ENCODE measurements at places on chromosomes 4 and X.

GRCh38 chr4:122003335-122003734 is 51.5 kb upstream of the TRPC3 start:
- DNase-seq, result no peak

DNA sequence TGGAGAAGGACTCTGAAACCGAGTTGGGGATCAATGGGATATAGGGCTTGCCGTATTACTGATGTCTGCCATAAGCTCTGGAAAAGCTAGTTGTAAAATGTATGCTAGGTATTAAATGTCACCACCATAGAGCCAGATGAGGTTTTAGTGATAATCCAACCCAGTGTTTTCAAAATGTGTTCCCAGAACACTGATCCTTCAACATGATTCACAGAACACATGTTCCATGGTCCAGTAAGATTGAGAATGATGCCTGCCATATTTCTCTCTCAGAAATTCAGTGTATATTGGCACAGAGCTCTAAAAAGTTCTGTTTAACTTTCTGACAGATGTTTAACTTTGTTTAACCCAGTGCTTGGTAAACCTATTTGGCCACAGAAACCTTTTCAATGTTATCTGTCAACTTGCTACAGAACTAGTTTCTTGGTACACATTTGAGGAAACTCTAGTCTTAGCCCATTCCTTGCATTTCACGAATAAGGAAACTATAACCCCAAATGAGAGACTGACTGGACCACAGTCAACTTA is 160.2 kb downstream of the PALLD start:
- no peak for DNase-seq

DNA sequence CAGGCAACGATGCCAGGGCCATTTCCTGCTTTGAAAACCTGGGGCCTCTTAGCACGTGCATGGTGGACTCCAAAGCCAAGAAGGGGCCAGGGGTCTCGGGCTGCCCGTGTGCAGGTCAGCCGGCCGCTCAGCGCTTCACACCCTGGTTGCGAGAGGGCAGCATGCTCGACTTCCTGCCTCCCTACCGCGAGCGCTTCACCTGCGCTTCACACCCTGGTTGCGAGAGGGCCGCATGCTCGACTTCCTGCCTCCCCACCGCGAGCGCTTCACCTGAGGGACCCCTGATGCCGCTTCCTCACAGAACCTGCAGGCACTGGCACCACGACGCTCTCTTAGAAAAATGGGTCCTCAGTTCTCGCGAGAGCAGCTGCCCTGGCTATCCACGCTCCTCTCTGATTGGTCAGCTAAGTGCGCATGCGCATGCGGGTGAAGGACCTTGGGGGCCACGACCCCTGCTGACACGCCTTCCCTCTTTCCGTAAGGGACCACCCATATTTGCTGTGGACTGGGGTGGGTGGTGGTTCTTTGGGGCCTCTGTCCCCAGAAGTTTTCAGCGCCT is at the start of gene FAM9A:
FAM9A (minus strand) TSS at position 343 of the 559 bp plus-strand sequence. CDS start 1,212 bp downstream, outside the sequence.
- no peak for DNase-seq

DNA sequence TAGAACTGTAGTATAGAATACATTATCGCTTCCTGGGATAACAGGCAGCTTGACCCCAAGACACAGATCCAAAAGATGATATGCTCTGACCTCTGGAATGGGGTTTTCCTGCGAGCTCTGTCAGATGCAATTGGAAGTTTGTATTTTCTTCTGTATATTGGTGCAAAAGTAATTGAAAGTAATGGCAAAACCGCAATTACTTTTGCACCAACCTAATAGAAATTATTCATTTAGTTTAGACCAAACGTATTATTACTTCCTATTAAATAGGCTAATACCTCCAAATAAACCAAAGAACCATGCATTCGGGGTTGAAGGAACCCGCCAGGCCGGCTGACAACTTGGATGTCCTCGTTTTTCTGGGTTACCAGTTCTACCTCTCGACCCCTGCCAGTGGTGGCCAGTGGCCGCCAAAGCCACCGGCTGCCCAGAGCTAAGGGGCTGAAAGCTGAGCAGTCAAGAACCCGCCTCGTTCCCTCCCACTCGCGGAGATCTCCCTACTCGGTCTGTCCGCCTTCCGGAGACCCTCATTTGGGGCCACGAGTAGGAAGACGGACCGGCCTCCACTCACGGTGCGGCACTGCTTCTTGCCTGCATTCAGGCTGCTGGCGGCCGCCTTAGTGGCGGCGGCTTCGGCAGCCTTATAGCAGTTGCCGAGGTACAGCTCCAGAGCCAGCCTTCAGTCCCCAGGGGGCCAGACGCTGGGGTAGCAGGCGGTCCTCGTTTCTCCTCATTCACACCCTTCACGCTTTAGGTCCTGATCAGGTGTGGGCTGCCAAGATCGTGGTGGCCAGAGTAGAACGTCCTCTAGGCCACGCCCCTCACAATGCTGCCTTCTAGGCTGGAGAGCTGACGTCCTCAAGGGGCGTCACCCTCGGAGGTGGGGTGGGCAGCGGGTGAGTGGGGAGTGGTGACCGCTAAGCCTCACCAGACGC is 121.9 kb downstream of the RBMX2 start:
- no peak for DNase-seq

DNA sequence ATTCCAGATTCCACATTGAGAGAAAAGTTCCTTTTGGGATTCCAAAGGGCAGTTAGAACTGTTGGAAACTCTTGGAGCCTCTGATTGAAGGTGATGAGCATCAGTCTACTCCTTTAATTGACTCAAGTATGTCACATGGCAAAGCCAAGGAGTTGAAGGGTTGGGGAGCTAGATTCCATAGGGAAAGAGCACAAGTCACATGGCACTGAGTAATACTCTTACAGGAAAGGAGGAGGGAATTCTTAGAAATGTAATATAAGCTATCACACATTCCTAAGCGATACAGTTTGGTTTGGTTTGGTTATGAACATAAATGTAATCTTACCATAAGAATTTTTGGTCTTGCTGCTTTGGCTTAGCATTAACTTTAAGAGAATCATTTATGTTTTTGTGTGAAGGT is 15.7 kb downstream of the SPCS3 start:
- no peak for DNase-seq

DNA sequence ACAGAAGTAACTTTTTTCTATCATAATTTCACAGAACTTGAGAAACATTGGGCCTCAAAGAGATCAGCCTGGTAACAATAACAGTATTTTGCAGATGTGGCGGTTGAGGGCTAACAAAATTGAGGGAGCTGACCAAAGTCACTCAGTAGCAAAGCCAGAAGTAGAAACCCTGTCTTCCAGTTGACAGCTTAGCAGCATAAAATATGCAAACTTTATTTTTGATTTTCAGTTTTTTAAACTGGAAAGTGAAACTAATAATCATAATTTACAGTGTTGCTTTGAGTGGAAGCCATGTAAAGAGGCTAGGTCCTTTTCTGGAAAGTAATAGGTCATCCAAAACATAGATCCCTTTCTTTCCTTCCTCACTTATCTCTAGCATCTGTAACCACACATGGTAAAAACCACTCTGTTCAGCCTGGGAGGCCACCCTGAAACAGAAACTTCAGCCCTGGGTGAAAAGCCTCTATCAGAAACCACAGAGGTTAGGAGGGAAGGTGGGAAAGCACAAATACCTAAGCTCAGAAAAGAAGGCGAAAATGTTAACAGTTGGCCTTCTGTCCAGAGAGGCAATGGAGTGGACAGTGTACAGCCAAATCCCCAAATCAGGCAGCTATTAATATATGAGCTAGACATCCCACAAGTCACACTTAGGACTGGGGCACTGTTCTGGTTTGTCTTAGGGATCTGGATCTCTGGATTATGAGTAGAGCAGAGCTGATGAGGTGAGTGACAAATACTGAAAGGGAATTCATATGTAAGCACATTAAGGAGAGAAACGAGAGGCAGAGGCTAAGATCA is 61.1 kb upstream of the ARSJ start:
- DNase-seq, result no peak

GRCh38 chr4:184433258-184433892 is 41.0 kb downstream of the IRF2 start:
- no peak for DNase-seq

DNA sequence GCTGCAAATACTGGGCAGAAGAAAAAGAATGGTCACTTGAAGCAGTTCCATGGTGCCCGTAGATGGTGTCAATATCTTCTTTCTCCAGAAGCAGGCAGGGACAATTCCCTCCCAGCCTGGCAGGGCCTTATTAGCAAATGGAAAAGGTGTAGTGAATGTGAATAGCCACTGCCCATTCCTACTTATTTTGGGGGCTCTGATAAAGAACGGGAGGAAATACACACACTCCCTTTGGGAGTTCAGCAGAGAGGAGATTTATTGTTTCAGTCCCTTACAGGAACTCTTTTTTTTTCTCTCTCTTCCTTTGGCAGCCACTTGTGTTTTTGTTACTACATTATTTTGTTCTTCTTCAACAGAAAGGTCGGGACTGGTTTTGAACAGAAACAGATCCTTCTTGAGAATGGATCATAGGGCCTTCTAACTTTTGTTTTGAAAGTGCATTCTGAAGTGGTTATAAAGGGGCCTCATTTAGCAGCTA is at the start of gene EMCN:
EMCN (minus strand) TSS at position 159 of the 478 bp plus-strand sequence; CDS start at position 51, 108 bp downstream.
- DNase-seq, result no peak

DNA sequence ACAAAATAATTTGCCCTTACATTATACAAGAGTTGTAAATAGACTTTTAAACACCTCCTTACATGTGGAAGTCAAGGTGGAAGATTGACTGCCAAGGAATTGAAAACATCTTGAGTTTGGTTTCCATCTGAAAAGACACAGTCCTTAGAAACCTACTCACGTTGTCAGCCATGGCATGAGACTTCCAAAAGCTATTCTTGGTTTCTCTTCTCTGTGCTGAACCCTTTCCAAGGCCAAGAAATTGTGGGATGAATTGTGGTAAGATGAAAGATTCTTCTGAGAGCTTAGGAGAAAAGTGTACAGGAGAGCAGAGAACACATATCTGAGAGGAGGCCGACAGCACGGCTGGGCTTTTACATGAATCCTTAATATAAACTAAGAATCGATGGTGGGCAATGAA is 370.0 kb downstream of the FBXW7 start:
- no peak for DNase-seq

DNA sequence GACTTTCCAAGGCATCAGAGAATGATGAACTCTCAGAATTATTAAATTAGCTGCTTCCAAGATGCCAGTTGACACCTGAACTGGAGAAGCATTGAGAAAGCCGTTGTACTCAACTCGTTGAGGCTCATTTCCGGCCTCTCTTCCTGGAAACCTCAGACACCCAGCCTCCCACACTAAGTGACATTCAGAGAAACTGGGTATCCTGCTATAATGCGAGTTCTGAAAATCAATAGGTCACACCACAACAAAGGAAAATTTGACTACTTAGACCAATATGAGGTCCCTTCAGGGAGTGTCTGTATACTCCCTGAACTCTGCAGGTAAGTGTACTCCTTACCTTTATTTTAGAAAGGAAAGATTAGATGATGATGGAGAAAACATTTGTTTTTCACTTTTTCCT is 51.2 kb downstream of the ENPEP start:
- DNase-seq, result no peak

- no peak for DNase-seq
Measured at GRCh38 chr4:99082192-99082591, 6.4 kb downstream of the ADH5 start.

DNA sequence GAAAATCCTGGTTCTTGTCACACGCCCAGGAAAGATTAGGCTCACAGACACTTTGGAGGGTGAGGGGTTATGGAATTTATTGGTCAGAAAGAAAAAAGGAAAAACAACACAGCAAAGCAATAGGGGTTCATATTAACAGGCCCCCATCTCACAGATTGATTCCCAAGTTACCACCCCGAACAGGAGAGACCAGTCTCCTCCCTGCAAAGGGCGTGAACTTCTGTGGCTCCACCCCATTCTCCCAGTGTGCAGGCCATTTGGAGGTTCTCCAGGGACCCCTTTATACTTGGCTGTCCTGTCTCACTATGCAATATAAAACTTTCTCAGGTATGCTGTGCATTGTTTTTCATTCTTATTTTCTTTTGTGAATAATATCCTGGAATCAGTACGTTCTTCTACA is 7.4 kb downstream of the FGF2 start:
- DNase-seq, result no peak

GRCh38 chr4:14835288-14835687 is 167.0 kb upstream of the CPEB2 start:
- DNase-seq, result no peak

- DNase-seq, result no peak
Measured at GRCh38 chr4:107718351-107718965, 1.6 kb downstream of the PAPSS1 start.

DNA sequence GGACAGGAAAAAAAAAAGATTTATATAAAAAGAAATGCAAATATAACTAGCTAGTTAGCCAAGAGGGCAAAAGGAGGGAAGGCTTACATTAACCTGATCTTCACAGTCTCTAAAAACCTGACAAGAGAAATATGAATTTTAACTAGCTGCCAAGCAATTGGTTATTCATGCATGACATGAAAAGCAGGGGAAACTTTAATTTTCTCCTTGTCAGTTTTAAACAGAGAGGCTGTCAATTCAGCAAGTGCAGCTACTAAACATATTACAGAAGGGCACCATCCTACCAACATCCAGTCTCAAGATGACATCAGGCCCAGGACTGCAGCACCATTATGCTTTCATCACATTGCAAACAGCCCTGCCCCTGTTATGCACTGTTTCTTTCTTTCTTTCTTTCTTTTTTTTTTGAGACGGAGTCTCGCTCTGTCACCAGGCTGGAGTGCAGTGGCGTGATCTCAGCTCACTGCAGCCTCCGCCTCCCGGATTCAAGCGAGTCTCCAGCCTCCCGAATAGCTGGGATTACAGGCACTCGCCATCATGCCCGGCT is 38.9 kb upstream of the CBR4 start:
- DNase-seq, result no peak

- no peak for DNase-seq
Measured at GRCh38 chr4:26619784-26620183, 35.9 kb downstream of the TBC1D19 start.

DNA sequence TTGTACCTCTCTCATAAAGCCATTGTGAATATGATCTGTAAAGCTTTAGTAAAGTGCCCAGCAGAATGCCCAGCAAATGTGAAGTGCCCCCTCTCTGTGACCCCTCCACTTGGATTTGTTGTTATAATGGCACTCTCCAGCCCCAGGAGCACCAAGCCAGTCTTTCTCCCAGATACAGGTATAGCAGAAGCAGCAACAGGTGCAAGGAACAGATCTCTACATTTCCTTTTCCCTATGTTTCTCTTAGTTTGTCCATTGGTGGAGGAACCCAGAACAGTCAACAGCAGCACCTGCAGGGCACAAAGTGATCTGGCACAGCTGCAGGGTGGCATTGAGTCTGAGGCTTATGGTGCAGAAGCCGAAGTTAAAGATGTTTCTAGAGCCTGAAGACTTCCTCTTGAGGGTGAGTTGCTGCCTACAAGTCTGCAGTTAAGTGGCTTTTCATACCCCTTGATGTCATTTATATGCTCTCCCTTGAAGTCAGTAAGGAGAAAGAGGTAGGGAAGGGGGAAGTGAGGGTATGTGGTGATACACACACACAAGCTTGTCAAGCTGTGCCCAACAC is 16.1 kb upstream of the CXCL3 start:
- DNase-seq, result no peak

DNA sequence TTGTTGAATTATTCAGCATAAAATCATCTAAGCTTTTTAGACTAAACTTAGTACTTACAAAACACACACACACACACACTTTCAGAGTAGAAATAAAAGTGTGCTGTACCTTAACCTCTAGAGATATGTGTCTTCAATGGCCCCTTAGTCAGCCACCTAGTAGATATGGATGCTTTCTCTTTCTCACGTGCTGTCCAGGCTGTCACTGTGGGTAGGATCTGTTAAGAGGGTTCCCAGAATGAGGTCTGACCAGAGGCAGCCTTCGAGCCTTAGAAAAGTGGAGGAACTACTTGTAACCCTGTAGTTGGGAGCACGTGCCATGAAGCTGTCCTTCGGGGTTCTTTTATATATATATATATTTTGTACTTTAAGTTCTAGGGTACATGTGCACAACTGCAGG is 117.9 kb downstream of the COL4A5 start:
- no peak for DNase-seq

- no peak for DNase-seq
Measured at GRCh38 chrX:132277953-132278614, 58.8 kb upstream of the RAP2C start.

Measured in omental fat pad (tissue), 4 donors.